ENCODE measurements at places on chromosomes 4 and X.

- DNase-seq, result peak; percentile 33
These were observed 7.2 kb downstream of the RAB28 start for GRCh38 chr4:13476915-13477314.

DNA sequence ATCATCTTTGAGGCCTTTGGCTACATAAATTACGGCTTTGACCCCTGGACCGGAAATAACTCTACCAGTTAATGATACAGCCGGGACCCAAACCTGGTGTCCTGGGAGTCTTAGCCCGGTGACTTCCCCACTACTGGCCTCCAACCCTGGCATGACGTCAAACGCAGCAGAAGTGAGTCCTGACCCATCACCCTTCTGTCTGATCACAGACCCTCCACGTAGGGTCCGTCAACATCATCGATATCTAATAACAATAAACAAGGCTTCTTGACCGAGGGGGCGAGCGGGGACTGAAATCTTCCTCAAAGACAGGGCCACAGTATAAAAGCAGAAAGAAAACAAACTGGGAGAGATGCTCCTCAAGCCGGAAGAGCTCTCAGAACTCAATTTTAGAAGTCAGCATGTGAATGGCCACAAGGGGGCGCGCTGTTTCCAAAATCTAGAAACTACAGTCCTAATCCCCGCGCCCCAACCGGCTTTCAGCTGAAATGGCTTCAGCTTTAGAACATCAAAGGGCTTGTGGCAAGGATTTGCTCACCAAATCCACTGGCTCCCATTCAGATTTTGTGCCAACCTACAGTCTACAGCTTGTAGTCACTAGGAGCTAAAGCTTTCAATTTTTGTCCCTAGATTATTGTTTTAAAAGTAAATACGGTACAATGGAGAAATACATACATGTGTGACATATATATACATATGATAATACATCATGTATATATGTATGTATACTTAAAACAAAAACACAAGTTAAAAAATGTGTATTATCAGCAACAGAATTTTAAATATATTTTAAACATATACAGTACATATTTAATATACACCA, 46.4 kb upstream of the ENPP6 start:
- peak; percentile 94 for DNase-seq

DNA sequence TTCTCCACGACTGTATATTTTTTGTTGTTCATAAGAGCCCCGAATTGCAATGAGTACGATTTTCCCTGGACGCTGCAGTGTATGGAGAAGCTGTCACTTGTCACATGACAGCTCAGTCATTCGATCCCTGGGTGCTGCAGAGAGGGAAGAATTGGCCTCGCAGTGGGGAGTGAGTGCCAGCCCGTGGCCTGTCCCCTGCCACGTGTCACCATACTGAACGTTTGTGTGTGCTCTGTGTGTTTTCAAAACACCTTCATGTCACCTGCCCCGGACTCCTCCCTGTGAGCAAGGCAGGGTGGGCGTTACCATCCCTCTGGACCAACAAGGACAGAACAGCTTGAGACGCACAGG, 77.9 kb downstream of the TBL1X start:
- no peak for DNase-seq

DNA sequence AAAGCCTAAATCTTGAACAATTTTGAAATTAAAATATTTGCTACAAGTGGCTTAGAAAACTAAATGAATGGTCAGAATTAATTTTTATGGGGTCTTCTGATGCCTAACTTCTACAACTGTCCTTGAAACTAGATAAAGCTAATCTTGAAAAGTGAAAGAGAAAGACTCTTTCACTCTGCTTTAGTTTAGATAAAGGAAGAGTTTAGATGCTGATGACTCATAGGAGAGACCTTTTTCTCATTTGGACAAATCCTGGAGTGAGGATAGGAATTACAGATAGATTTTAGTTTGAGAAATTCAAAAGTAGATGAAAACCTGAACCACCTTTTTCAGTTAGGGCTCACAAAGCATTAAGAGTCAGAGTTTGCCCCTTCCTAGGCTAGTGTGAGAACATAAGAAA, 342.3 kb upstream of the GRID2 start:
- DNase-seq, result peak; percentile 26

- DNase-seq, result no peak
These were observed 103.2 kb downstream of the KLHL8 start for GRCh38 chr4:87117051-87117731.

DNA sequence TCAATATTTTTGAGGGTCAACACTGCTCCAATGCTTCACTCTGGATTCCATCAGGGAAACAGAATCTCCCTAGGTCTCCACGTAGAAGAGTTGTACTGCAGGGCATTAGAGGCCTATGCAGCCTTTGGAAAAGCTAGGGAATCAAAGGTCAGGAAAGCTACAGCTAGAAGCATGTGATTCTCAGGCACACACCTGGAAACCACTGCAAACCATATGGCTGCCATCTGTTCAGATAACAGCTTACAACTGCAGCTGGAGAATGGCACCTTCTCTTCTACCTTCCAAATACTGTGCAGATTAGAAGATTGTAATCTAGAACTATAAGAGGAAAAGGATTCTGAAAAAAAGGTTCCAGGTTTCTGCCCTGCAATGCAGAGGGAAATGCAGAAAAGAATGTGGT, 60.6 kb downstream of the BTC start:
- DNase-seq, result no peak

DNA sequence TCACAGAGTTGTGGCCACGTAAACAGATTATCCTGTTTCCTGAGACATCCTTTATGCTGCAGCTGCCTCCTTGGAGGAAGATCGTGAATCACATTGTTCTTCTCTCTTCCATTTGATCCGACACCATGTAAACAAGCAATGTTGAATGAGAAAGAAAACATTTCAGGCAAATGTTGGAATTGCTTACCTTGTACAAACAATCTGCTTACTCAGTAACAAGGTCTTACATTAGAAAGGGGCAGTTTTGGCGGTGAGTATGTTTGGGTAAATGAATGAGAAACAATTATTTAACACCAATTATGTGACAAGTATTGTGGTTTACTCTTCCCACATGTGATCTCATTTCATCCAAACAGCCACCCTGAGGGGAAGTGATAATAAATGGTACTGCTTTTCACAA, 637.8 kb downstream of the RAB28 start:
- DNase-seq, result no peak

DNA sequence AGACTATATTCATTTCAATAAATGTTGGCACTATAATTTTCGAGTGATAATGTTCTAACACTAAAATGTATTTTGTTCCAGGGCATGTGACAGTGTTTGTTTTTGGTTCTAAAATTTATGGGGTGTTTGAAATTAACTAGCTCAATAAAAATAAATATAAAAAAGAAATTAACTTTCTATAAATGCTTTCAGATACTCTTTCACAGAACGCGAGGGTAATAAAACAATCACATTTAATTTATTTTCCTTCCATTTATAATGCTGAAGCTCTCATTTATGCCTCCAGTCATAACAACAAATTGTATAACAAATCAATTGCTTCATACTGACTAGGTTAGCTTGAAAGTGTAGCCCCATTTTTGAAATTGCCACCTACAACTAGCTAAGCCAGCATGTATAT, 122.4 kb upstream of the GPM6A start:
- DNase-seq, result no peak

DNA sequence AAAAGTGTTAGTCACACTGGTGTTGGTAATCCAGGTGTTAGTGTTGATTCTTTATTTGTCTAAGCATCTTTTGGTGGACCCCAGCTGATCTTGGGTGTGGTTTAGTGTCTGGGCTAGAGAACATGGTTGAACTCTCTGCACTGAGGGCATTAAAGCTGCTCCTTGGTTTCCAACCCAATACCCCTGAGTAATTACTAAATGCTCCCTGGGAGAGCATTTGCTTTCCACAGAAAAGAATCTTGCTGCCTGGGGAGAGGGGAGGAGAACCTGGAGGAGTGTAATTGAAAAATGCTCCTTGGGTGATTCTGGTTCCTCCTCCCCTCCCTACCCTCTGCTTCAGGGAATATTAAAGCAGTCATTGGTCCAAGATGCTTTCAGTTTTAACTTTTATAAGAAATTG, 3.1 kb downstream of the GUCY1B1 start:
- no peak for DNase-seq

DNA sequence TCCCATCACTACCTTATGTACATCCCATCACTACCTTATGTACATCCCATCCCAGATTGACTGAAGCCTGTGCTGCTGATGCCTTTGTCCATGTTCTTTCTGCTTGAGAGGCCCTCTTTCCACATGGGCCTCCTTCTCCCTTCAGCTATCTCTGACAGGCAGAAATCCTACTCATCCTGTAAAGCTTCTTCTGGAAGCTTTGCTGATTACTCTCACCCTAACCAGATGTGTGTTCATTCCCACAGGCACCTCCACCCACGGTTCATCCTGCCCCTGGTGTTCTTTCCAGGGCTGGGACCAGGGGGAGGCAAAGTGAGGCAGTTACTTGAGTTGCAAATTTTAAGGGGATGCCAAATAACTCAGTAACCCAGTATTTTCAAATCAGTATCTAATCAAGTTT, 22.5 kb upstream of the FBXW7 start:
- DNase-seq, result no peak

GRCh38 chr4:30821859-30822612, 101.9 kb downstream of the PCDH7 start:
- no peak for DNase-seq

GRCh38 chr4:65799513-65799912, 129.2 kb upstream of the EPHA5 start:
- DNase-seq, result no peak

GRCh38 chr4:189940178-189941004, at the start of gene FRG1:
Gene FRG1 (plus strand): TSS chr4:189940872. CDS start chr4:189941010, 138 bp downstream.
- DNase-seq, result no peak

DNA sequence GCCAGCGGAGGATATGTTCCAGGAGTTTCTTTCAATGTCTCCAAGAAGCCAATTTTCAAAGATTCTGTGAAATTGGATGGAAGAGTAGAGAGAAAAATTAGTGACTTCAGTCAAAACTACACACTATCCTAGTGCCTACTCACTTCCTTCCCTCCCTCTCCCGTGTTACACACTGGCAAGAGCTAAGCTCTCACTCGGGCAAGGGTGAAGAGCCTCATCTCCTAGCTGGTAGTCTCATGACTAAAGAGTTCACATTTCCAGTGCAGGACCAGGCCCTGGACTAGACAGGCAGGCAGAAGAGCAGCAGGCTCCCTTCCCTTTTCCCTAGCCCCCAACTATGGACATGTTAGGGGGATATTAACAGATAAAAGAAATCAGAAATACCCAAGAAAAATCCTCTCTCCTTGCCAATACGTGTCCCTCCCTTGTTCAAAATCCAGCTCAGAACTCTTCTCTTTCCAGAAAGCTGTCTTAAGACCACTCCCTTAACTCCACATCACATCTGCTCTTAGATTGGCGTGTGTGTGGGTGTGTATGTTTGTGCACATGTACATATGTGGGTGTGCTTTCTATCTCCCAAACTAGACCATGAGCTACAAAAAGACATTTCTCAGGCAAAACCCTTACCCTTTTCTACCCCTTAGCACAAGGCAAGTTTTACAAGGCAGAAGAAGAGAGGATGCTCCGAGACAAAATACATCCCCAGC, 29.9 kb downstream of the ZDHHC9 start:
- no peak for DNase-seq

DNA sequence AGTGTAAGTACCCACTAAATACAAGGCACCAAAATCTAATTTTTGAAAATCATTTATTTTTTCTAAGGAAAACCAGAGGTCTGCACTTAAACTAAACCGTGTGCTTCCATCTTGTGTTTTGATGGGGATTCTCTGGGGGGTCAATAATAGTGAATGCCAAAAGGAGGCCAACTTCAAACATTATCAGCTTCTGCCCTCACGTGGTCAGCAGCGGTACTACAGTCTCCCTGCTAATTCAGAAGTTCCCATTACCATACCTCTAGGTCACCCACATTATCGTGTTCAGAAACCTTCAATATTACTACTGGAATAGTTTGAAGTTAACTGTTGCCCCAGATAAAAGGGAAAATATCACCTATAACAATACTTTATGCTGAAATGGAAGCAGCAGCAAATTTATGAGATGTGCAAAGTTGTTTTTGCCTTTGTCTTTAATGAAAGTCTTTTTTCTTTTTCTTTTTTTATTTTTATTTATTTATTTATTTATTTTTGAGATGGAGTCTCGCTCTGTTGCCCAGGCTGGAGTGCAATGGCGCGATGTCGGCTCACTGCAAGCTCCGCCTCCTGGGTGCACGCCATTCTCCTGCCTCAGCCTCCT, 17.3 kb downstream of the CTPS2 start:
- DNase-seq, result peak; percentile 11

- no peak for DNase-seq
These were observed 151.2 kb upstream of the KLF3 start for GRCh38 chr4:38512840-38513239.

DNA sequence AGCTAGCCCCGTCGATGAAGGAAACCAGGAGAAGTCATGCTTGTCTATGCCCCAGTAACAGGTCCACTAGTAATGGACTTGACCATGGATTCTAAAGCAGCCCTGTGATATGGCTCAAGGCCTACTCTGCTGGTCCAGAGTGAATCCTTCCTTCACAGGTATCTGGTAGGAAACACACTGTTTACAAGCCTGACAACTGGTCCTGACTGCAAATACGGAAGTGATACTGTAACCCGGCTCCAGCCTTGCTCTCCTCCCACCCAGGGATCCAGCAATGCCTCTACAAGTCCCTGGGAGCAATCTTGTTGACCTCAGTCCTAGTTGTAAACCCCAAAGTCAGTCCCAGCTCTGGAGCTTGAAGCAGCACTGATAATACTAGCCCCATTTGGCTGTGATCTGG, 239.2 kb upstream of the GRID2 start:
- DNase-seq, result no peak

DNA sequence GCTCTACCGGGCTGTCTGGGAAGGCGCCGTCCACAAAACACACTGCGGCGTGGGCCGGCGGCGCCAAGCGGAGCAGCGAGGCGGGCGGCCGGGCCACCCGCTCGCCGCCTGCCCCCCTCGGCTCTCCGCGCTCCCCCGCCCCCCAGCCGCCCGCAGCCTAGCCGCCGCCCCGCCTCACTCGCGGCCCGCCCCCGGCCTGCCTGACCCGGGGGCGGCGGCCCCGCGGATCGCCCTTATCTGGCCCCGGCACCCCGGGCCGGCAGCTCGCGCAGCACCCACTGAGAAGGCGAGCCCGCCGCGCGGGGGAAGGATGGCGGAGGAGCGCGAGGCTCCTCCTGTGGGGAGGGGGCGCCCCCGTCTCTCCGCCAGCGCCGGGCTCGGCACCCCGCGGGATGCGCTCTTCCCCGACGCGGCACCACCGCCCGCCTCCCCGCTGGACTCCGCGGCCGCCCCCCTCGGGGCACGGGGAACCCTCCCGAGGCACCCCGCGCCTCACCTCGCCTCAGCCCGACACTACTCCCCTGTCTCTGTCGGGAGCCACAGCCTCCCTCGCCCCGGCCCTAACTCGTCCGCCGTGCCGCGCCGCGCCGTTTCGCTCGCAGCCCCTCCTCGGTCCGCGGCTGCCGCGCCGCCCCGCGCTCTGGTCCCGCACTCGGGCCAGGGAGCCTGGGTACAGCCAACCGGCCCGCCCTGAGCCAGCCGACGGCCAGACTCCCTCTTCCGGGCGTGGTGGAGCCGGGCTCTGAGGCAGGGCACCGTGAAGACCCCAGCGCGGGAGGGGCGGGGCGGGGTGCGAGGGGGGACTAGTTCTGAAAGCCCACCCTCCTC, 566 bp downstream of the ATP11C start:
- DNase-seq, result no peak

All from amniotic stem cell (primary cell).